Activated CD4-positive, alpha-beta T cell treated with anti-CD3 and anti-CD28 coated beads for 1 hour (primary cell): ENCODE measurements at places on chromosomes 11 and 22.
A peak's percentile ranks its signal among the peaks of the same experiment; 100 is the strongest.

GRCh38 chr11:88555018-88555828 is 217.7 kb upstream of the CTSC start:
- DNase-seq = no peak

- DNase-seq = no peak
Measured at GRCh38 chr11:12247543-12248254, 129.7 kb upstream of the PARVA start.

DNA sequence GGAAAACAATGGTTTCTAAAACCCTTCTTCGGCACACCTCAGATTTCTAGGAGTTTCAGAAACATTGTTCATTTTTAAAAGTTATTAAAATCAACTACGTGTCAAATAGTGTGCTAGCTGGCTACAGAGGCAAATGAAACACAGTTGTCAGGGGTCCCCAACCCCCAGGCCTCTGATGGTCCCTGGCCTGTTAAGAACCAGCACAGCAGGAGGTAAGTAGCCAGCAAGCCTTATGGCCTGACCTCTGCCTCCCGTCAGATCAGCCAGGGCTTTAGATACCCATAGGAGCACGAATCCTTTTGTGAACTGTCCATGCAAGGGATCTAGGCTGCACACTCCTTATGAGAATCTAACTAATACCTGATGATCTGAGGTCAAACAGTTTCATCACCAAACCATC is 648.2 kb downstream of the FAM181B start:
- no peak for DNase-seq

GRCh38 chr22:23131931-23132330 is 9.9 kb downstream of the RSPH14 start:
- no peak for DNase-seq

GRCh38 chr22:17972385-17973191 is 51.8 kb downstream of the MICAL3 start:
- DNase-seq = no peak

DNA sequence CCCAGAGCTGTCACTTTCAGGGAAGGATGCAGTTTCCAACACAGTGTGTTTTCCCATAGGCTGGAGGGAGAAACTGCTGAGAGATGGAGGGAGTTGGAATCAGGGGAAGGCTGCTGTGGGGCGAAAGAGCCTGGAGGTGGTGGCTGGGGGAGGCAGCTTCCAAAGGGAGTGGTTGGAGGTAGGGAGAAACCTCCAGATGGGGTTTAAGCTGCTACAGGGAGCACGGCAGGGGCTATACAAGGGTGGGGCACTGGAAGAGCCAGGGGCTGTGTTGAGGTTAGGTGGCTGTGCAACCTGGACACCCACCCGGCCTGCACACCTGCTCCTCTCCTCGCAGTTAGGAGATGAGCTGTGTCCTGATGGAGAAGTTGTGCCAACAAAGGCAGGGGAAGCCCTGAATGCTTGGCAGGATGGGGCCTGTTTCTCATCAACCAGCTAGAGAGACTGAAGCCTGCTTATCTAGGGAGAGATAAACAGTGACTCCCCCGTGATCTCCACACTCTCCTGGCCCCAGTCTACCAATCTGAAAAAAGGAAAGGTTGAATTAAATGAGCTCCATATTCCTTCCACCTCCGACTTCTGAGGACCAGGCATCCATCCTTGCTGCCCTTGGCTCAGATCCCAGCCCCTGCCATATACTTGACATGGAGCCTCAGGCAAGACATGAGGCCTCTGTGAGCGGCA is 3.6 kb upstream of the SLCO2B1 start:
- no peak for DNase-seq

DNA sequence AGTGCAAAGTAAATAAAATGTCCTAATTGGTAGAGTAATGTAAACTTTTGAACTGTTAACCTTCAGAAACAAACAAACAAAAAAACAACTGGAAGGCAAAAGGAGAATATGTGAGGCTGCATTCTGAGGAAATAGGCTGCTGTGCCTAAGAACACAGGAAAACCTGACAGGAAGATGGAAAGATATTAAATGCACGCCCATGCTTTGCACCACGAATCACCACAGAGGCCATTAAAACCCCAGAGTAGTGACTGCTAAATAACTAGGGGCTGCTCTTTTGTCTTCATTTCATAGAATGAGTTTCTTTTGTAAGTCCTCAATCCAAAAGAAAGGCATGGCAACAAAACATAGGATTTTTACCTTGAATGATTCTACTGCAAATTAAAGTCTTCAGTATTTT is 436.0 kb downstream of the RAB38 start:
- DNase-seq = no peak

DNA sequence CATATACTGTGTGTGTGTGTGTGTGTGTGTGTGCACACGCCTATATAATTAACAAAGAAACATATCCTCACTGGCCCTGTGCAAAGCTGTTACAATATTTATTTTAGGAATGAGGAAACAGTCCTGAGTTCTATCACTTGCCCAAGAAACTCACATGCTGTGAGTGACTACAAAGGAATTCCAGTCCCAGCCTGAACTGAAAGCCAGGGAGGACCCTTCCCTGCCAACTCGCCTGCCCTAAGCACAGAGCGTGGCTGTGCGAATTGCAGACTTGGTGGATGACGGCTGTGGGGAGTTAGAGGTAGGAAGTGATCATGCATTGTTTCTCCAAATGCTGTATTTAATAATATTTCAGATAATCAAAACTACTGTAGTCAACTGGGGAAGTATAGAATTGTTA is 26.4 kb upstream of the CD5 start:
- no peak for DNase-seq

- DNase-seq = no peak
Measured at GRCh38 chr11:129721685-129722084, 94.0 kb upstream of the TMEM45B start.

DNA sequence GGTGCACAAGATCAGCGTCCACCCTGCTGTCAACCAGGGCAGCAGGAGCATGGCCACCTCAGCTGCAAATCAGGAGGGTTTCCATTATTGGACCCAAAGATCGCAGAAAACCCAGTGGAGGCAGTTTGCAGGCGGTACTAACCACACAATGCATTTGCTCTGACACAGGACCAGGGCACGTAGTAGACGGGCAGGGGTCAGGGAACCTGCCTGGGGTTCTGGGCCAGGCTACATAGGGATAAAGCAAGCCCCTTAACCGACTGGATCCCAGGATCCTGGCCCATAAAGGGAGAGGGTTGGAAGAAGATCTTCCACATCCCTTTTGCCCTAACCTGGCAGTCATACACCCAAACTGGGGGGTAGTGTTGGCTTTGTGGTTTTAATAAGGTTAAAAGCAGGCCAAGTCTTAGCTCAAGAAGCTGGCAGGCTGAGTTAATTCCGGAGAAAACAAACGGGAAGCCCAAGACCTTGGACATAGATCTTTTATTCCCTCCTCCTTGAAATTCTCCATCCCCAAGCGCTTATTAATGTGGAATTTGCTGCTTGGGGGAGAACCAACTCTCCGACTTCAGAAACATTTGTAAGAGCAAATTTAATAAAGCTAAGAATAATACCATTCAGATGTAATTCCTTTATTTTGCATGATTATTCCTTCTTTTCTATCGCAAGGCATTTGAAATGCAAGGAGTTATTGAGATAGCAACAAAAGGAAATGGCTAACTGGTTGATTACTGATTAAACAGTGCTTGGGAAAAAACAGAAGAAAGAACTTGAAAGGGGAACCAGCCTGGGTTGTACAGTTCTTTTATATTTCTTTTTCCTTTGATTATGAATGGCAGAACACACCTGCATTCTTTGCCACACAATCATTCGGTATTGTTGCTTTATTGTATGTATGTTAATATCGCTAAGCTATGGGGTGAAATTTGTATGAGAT is 6.3 kb upstream of the ARHGAP8 start:
- no peak for DNase-seq

DNA sequence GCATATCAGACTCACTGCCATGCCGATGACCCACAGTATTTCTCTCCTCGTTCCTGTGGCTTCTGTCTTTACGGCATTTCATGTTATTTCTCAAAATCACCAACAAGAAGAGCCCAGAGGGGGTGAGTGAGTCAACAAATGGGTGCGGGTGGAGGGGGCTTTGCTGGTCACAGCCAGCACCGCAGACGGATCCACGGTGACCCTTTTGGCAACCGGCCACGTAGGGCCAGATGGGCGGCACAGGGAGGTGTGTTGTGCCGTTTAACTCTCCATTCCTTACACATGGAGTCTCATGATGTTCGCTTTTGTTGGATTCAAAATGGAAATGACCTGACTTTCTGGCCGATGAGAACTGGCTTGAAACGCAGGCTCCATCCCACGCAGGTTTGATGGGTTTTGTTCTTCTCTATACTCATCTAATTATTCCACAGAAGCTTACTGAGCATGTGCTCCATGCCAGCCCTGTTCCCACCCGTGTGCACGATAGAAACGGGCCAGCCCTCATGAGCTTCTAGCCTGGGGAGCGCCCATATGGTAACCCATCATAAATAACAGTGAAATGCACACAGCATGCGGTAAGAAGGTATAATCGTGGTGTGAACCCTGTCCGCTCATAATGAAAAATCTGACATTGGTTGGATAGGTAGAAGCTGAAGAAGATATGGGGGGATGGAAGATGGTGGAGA is 319.9 kb downstream of the BRD1 start:
- DNase-seq = no peak

- no peak for DNase-seq
Measured at GRCh38 chr11:115182282-115182955, 321.8 kb downstream of the CADM1 start.

- DNase-seq = no peak
Measured at GRCh38 chr11:82701847-82702520, 31.7 kb downstream of the FAM181B start.

- no peak for DNase-seq
Measured at GRCh38 chr11:71995726-71996291, 2.9 kb upstream of the IL18BP start.

- peak; percentile 24 for DNase-seq
Measured at GRCh38 chr11:76380159-76380976, 564 bp downstream of the THAP12 start.

DNA sequence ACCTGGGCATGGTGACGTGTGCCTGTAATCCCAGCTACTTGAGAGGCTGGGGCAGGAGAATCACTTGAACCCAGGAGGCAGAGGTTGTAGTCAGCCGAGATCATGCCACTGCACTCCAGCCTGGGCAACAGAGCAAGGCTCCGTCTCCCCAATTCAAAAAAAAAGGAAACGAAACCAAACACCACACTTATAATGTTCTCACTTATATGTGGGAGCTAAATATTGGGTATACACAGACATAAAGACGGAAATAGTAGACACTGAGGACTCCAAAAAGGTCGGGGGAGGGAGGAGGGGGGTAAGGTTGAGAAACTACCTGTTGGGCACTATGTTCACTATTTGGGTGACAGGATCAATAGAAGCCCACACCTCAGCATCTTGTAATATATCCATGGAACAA is 94.3 kb downstream of the GAB2 start:
- no peak for DNase-seq

GRCh38 chr11:35006389-35007128 is 90.1 kb downstream of the PDHX start:
- no peak for DNase-seq

DNA sequence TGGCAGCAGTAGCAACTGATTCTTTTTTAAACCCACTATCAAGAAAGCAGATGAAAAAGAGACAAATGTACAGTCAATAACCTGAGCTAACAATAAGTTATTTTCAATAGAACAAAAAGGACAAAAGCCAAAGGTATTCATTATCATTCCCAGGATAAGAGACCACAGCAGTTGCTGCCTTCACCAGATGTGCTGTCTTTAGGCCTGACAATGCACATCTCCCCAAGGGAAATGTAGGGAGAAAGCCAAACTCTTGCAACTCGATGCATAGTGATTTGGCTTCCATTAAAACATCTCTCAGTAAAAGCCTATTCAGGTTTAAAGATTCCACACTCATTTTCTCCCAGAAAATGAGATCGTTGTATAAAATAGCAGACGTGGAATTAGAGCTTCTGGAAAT is 210.7 kb downstream of the METTL15 start:
- DNase-seq = no peak

- DNase-seq = no peak
Measured at GRCh38 chr22:46465345-46465720, 72.1 kb downstream of the CELSR1 start.

GRCh38 chr22:44618400-44618799 is 83.6 kb upstream of the PRR5 start:
- no peak for DNase-seq

DNA sequence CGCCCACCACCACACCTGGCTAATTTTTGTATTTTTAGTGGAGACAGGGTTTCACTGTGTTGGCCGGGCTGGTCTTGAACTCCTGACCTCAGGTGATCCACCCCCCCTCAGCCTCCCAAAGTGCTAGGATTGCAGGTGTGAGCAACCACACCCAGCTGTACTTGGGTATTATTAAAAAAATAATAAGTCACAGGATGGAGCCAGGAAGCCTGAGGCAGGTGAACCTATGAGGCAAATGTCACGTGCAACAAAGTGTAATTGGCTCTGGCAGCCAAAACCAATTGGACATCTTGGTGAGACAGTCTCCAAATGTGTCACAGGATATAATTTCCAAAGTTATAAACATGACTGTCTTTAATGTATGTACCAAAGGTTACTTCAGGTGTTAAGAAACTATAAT is 24.0 kb upstream of the MALAT1 start:
- no peak for DNase-seq

- DNase-seq = no peak
Measured at GRCh38 chr11:17476317-17477083, at the start of gene ABCC8. Gene ABCC8, minus strand, starts transcription at chr11:17476845. Its CDS starts 69 bp downstream, at chr11:17476776.

- DNase-seq = no peak
Measured at GRCh38 chr11:100647861-100648260, 39.2 kb upstream of the ARHGAP42 start.

DNA sequence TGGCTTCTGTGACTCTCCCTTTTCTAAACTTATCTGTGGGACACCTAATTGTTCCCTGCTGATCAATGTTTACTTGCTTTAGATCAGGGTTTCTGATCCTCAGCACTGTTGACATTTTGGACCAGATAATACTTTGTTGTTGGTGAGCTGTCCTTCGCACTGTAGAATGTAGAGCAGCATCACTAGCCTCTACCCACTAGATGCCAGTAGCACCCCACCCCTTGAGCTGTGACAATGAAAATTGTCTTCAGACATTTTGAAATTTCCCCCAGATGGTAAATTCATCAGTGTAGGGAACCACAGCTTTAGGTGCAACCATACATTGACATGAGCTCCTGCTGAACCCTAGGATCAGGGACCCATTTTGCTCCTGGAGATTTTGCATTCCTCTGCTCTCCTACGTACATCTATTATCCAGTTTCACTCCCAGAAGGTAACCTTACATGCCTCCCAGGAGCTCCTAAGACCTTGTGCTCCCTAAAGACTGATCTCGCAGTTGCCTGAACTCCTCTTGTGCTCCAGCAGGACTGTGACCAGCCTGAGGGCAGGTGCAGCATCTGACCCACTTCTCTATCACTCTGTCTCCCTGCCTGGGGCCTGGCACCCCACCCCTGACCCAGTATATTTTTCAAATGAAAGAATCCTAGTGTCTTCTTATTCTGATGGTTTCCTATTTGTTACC is 107.8 kb downstream of the FAR1 start:
- peak; percentile 38 for DNase-seq

- no peak for DNase-seq
Measured at GRCh38 chr11:102955624-102956023, at the start of gene MMP13. Gene MMP13, minus strand, starts transcription at chr11:102955732. Its CDS starts 27 bp downstream, at chr11:102955705.
